Choroid plexus epithelial cell (primary cell): ENCODE measurements at places on chromosomes 6 and 20.
A peak's percentile ranks its signal among the peaks of the same experiment; 100 is the strongest.

DNA sequence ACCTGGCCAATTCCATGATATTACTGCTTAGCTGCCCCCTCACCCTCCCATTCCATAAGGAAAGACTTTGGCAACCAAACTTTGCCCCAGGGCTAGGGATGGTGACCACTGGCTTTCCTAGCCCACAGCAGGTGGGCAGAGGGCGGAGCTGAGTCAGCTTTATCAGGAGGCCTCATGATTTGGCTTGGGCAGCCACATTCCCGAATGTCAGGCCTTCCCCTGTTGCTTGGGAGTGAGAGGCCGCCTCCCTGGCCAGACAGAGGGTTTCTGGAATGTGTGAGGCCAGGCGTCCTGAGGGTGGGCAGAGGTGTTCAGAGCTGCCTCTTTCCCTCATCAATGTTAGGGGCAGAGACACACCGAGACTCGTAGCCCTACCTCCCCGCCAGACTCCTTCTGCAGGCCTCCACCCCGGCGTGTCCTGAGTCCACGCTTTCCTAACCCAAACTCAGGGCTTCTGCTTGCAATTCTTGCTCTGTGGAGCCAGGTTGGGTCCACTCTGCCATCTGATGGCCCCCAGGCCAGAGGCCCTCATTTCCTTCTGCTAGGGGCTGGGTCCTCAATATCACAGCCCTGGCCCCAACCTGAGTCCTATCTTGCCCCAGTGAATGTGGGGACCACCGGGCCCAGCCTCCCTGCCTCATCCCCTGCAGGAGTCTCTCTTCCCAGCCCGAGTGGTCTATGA lies 19.3 kb downstream of the UQCC2 start:
- peak; percentile 40 for DNase-seq

- no peak for DNase-seq
Observed at GRCh38 chr6:157224178-157224950, 99.0 kb downstream of the TMEM242 start.

- DNase-seq, result no peak
Observed at GRCh38 chr6:15086348-15087158, 159.3 kb upstream of the JARID2 start.

- DNase-seq, result no peak
Observed at GRCh38 chr6:25279748-25280343, 672 bp downstream of the CARMIL1 start.

GRCh38 chr6:75608956-75609533 lies 7.4 kb downstream of the SENP6 start:
- DNase-seq, result no peak
